GM04503 (cell line): ENCODE measurements at places on chromosomes 6 and 20.

GRCh38 chr6:70103798-70104197, 199.1 kb downstream of the COL9A1 start:
- no peak for DNase-seq

GRCh38 chr6:20403766-20404640, 2.3 kb downstream of the E2F3 start:
- DNase-seq: no peak

- DNase-seq: peak; percentile 77
Measured at GRCh38 chr6:72649032-72649984, 27.4 kb downstream of the KCNQ5 start.

DNA sequence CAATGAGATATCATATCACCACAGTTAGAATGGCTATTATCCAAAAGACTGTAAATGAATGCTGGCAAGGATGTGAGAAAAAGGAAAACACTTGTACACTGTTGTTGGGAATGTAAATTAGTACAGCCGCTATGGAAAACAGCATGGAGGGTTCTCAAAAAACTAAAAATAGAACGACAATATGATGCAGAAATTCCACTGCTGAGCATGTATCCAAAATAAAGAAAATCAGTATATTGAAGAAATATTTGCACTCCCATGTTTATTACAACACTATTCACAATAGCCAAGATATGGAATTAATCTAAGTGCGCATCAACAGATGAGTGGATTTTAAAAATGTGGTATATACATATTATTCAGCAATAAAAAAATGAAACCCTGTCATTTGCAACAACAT, 898.9 kb upstream of the MAN1A1 start:
- DNase-seq: no peak

- no peak for DNase-seq
Measured at GRCh38 chr6:119310486-119311036, 39.0 kb downstream of the MAN1A1 start.

GRCh38 chr6:151498327-151498726, 4.5 kb downstream of the CCDC170 start:
- DNase-seq: no peak

DNA sequence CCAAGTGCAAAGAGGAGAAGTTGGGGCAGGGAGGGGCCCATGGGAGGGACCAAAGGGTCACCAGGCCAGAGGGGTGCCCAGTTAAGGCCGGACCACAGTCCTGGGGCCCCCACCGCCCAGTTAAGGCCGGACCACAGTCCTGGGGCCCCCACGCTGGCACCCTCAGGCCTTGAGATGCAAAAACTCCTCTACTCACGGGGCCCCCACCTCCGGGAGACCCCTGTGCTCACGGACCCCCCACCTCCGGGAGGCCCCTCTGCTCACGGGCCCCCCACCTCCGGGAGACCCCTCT, 16.9 kb downstream of the KCNQ2 start:
- DNase-seq: no peak
